ENCODE measurements at places on chromosomes 7 and 10.

DNA sequence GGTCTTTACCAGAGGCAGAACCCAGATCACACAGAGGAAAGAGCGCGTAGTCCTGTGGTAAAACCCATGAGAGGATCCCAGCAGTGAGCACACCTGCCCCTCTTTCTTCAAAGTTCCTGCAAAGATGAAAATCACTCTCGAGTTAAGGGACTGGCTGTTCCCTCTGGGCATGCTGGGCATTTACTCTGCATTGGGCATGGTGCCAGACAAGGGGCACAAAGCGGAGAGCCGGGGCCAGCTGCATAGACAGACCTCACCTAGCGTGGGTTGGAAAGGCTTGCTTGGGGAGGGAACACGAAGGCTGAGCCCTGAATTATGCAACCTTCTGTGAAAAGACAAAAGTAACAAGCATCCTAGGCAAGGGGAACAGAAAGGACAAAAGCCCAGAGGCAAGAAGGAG is 120.0 kb upstream of the TCERG1L start:
- DNase-seq, result no peak

- DNase-seq, result no peak
Measured at GRCh38 chr7:93957767-93958166, 36.2 kb downstream of the GNG11 start.

DNA sequence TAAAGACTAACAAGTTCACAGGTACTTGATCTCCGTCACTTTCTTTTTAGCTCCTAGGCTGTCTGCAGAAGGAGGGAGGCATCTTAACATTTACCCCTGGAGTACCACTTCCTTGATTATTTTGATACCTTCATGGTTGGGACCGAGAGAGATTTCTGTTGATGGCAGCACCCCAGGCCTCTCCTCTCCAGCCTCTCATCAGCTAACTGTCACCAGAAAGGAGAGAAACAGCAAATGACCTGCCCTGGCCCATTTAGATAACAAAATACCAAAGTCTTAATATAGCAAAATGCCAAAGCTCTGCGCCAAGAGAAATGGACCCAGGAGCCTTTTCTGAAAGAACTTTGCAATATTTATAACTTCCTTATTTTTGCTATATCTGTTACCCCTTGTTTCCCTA is 30.0 kb upstream of the KLHL7 start:
- no peak for DNase-seq

DNA sequence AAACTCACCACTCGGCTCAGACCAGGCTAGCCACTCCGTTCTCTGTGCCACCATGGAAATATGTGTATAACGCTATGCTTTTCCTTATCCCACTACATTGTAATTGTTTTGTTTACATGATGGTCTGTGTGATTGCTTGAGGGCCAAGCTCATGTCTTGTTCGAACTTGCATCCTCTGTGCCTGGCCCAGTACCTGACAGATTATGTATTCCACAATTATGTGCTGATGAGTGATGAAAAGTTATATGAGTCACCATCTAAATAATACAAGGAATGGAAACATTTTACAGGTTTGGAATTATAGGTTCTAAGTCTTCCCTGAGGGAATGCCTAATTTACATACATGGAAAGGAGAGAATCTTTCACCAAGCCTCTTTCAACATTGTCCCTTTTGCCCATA is 137.4 kb downstream of the C7orf25 start:
- DNase-seq, result no peak

DNA sequence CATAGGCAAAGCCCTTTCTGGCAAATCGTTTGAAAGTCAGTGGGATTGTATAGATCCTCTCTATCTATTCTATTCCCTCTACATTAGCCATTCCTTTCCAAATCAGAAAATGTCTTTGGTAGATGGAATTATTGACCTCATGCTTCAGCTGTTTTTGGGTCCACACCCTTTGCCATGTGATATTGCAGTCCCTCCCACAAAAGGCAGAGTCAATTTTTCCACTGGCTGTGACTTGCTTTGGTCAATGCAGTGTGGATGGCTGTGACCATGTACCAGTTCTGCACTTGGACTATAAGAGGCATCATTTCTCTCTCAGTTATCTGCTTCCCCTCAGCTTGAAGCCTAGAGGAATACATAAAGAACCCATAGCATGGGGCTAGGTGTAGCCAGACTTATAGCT is 332.9 kb downstream of the PTEN start:
- DNase-seq, result no peak

DNA sequence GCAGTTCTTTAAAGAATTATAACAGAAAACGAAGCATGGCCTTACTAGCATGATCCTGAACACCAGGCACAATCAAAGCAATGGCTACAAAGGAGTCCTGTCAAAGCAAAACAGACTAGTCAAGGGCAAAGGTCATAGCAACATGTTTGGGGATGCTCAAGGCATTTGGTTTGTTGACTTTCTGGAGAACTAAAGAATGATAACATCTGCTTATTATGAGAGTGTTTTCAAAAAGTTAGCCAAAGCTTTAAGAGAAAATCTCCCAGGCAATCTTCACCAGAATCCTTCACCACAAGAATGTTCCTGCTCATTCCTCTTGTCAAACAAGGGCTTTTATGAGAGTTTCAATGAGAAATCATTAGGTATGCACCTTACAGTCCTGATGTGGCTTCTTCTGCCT is 95.1 kb upstream of the CPXM2 start:
- no peak for DNase-seq

DNA sequence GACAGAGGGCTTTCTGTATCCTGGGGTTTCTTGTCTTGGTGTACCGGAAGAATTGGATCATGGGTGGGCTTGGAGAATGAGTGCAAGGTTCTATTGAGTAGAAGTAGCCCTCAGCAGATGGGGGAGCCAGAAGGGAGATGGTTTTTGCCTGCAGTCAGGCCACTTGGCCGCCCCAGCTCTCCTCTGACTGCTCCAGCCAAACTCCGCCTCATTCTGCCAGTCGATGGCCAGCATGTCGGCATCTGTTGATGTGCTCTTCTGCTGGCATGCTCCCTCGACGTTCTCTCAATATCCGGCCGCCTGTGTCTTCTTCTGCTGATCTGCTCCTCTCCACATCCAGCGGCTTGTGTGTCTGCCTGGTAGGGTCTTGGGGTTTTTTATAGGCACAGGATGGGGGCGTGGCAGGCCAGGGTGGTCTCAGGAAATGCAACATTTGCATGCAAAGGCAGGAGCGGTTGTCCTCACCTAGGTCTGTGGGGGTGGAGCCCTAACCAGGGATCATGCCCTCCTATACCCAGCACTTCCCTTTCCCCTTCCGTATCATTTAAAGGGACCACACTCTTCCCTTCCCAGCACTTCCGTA is 40.2 kb upstream of the TNS3 start:
- no peak for DNase-seq

DNA sequence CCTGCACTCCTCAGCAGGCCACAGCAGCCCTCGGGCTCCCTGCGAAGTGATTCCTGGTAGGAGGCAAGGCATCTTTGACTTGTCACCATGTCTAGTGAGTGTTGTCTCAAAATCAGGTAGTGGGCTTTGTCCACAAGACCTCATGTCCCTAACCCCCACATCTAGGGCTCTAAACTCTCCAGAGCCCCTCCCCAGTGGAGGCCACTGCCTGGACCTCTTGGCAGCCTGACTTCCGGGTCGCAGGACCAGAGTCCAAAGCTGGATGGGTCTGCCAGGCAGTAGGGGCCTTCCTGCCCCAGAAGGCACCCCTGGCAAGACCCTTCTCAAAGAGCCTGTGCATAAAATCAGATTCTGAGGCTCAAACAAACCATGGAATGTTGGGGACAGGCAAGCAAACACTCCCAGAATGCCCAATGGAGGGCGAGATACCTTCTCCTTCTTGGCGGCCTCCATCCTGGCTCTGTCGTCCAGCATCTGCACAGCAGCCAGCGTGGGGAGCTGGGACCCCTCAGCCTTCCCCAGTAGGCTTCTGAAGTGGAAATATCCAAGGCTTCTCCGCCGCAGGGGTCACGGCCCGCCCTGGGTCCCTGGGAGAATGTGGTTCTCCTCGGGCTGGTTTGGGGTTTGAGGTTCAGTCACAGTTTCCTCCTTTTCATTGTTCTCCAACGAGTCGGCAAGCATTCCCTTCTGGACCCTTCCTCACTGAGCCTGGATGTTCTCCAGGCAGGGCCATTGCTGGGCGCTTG is 586 bp downstream of the GCK start:
- DNase-seq, result no peak

DNA sequence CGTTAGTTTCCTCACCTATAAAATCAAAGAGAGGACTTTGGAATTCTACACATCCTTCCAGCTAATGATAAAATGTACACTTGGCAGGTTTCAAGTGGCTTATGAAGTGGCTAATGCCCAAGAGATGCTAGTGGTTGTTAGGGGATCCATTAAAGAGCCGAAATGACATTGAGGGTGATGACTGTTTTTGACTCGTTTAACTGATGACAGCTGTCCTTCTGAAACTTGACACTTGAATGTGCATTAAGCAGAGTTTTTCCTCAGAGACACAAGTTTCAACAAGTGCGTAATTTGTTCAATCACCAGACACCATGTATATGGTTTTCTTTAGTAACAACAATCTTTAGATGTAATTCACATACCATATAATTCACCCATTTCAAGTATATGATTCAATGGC is 1.6 kb upstream of the PRF1 start:
- DNase-seq, result no peak

DNA sequence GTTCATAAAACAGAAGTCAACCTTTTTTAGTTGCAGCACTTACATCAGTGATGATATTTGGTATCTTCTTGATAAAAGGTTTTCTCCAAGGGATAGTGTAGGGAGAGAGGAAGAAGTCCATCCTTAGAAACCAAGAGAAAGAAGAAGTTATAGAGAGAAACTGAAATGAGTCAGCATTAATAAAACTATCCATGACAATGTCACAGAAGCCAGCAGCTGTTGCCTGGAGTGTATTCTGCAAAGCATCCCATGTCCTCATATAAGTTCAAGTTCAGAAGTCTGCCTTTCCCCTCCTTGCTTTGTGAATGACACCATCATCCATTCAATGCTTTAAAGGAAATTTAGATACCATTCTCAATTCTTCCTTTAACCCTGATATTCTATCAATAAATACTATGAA is 14.4 kb upstream of the COL1A2 start:
- DNase-seq, result no peak

DNA sequence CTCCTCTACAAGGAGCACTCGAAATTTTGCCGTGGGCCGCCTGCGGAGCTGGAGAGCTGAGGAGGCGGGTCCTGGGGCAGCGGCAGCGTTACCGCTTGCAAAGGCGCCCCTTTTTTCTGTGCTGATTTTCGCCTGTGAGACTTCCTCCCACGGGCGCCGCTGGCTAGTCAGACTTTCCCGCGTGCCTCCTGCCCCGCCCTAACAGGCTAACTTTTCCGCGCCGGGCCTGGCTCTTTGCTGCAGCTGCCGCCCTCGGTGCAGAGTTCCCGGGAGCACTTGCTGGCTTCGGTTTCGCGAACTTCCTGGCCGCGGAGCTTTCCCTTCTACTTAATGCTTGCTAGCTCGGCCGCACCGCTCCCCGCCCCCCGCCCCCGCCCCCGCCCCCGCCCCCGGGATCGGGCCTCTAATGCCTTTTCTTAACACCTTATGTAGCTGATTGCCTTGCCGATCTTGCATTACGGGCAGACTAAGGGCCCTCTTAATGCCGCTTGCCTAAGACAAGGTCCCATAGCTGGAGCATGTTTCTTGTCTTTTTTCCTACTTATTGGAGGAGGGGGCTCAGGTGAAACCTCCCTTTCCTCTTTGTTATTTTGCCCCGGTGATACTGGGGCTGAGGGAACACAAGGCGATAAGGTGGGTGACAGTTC is 37.9 kb upstream of the RASGEF1A start:
- peak; percentile 19 for DNase-seq

- DNase-seq, result no peak
Measured at GRCh38 chr7:199483-200249, 7.3 kb downstream of the FAM20C start.

DNA sequence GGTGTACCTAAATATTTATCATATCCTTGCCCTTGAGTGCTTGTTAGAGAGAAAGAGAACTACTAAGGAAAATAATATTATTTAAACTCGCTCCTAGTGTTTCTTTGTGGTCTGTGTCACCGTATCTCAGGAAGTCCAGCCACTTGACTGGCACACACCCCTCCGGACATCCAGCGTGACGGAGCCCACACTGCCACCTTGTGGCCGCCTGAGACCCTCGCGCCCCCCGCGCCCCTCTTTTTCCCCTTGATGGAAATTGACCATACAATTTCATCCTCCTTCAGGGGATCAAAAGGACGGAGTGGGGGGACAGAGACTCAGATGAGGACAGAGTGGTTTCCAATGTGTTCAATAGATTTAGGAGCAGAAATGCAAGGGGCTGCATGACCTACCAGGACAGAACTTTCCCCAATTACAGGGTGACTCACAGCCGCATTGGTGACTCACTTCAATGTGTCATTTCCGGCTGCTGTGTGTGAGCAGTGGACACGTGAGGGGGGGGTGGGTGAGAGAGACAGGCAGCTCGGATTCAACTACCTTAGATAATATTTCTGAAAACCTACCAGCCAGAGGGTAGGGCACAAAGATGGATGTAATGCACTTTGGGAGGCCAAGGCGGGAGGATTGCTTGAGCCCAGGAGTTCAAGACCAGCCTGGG is 11.4 kb downstream of the SERPINE1 start:
- peak; percentile 90 for DNase-seq

DNA sequence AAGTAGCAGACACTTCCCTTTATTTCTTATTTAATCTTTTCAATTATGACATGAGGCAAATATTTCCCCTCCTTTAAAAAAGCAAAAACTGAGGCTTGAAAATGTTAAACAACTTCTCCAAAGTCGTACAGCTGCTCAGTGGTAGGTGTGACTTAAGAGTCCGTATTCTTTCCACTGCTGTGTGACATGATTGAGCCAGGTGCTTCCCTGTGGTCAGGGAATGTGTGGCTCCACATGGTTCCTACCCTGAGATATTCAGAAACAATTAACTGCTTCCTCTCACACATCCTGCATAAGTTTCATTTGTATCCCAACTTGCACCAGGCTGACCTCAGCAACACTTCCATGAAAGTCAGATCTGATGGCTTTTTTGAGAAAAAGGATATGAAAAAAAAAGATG is 13.6 kb downstream of the OPALIN start:
- no peak for DNase-seq

DNA sequence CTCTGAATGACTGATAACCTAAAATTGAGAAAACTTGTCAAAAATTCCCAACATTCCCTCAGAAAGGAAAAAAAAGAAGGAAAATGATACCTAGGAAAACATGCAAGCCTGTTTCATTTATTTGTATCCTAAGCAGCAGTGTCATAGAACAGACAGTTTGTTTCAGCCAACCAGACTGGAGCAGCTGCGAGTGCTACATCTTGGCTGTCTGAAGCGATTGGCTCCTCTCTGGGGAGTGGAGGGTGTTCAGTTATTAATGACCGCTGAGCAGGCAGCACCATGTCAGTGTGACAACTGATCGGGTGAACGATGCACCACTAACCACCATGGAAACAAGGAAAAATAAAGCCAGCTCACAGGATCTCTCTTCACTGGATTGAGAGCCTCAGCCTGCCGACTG is at the start of gene LRRN3:
Gene LRRN3 (plus strand): TSS at position 282 of the 400 bp plus-strand sequence. CDS start 31,646 bp downstream, outside the sequence.
- no peak for DNase-seq

- no peak for DNase-seq
Measured at GRCh38 chr10:78518224-78518623, 484.6 kb downstream of the RPS24 start.

DNA sequence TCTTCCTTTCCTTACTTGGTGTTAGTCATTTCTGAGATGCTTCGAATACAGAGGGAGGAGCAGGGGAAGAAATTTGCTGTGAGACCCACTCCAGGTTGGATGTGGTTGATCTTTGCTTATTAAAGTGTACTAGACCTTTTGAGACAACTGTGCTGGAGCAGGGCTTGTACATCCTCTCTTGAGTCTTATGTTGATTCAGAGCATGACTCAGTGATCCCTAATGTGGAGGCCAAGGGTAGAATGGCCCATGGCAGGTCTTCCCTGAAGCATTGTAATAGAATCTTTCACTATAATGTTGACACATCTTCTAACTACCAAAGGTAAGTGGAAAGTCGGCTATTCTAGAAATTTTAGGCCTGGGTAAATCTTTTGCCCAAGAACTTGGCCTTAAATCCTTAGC is 17.0 kb upstream of the SFR1 start:
- no peak for DNase-seq
